NCI-H526 (cell line): ENCODE measurements at places on chromosomes 4 and X.

GRCh38 chrX:24520472-24520871, 55.4 kb downstream of the PDK3 start:
- no peak for DNase-seq

DNA sequence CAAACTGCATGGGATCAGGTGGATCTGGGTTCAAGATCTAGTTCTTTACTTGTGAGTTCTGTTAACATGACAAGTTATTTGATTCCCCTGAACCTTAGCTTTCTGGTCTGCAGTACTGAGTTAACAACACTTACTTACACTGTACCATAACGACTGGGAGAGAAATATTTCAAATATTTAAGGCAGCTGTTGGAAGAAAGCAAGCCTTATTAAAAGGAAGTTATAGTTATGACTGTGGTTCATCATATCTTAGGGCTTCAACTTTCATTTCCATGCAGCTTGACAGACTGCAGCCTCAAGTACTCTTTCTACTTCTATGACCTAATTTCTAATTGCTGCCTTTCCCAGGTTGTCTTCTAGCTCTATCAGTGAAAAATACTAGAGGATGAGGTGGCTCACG, 40.0 kb upstream of the PDGFRA start:
- DNase-seq, result no peak

- DNase-seq, result peak; percentile 60
Measured at GRCh38 chrX:65035446-65035770, 59.2 kb upstream of the ZC4H2 start.

DNA sequence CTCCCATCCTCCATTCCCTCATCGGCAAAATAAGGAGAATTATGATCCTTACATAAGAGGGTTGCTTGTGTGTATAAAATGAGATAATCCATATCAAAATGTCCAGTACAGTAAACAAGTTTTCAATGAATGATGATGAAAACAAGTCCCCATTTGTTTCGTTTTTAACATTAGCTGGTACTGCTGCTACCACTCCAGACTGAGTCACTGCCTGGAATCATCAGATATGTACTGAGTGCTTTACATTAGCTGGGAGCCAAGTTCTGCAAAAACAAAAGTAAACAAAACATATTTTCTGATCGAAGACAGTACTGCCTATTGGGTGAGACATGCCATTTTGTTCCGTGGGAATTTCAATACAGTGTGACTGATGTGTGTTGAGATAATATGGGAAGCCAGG, 123.2 kb upstream of the IGFBP7 start:
- DNase-seq, result no peak

DNA sequence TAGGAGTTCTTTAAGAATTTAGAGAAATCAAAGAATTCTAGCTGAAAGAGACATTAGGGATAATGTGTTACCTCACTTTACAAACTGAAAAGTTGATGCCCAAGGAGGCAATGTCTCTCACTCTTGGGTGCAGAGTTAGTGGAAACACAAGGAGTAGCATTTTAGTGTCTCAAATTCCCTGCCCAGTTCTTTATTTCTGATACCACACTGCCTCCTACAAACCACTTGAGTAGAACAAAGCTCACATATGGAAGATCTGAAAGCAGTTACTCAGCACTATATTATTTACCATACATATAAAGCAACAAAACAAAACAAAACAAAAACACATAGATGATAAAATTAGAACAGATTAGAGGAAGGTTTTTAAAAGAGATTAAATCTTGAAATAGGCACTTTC, 124.2 kb downstream of the REELD1 start:
- no peak for DNase-seq

DNA sequence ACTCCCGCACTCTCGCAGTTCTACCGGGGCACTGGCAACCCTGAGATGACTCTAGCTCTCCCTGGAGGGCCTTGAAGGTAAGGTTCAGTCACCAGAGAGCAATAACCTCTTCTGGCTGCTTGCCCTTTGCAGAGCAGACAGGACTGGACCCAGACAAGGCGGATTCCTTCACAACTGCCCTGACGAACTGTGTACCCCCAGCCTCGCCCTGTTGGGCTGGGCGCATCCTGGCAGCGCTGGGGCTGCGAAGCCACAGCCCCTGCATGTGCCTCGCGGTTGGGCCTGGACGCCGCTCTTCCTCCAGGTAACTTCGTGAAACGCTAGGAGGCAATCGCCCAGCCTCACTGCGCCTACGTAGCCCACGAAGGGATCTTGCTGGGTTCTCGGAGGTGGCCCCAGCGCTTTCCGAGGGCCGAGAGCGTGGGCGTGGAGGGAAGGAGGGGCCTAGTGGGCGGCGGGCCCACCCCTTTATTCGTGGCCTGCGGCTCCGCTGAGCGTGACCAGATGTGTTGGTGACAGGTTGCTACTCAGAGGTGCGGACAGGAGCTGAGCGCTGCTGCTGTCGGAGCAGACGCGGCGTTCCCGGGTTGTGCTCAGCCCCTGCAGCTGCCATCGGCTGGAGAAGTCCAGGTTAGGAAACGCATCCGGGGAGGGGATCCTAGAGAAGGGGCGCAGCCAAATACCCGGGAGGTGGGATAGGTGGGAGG, 1.9 kb upstream of the MAMLD1 start:
- peak; percentile 36 for DNase-seq
